Adrenal gland (tissue), 19 donors: ENCODE measurements at places on chromosomes 5 and 9. TPM values are rescaled to one million over a fixed set of nuclear protein-coding genes. Genes with fewer than 3 reads are reported as not detected.

The PCDHGA3 gene
- 3.0 TPM for total RNA-seq

The HK3 gene
- 37.4 TPM for total RNA-seq

The ANKRD18A gene
- total RNA-seq = 0.08 TPM

The RFESD gene
- 2.6 TPM for total RNA-seq

The GPX8 gene
- total RNA-seq = 47.6 TPM

The GZMA gene
- 0.41 TPM for total RNA-seq

The GADD45G gene
- 45.2 TPM for total RNA-seq

The ANKRD20A1 gene
- total RNA-seq = 2.1 TPM

The TNC gene
- 12.1 TPM for total RNA-seq

The EGR1 gene
- 16.1 TPM for total RNA-seq

The EQTN gene
- not detected for total RNA-seq

The PCDHGB5 gene
- total RNA-seq = 9.6 TPM

The TIMD4 gene
- not detected for total RNA-seq

The FBP2 gene
- total RNA-seq = 0.29 TPM

The TMEFF1 gene
- not detected for total RNA-seq

The MYMK gene
- not detected for total RNA-seq

The KIF4B gene
- not detected for total RNA-seq

The ADRB2 gene
- 1.4 TPM for total RNA-seq

The SLC34A1 gene
- total RNA-seq = not detected

The EGFL7 gene
- total RNA-seq = 32.4 TPM
